ENCODE measurements at places on chromosomes 12 and 14.
A peak's percentile ranks its signal among the peaks of the same experiment; 100 is the strongest.

DNA sequence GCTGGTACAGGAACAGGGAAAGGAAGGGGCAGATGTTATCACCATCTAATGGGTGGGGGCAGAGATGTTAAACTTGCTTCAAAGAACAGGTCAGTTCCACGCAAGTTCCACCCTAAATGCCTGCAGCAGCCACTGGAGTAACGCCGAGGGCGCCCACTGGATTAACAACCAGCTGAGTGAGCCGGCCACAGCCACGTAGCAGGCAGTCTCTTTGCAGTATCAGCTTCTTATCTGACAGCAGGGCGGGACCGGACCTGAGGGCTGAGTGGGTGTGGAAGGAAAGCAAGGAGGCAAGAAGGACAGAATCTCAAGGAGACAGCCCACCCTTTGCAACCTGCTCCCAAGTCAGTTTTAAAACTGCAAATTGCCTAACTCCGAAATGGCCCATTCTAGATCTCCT lies 38.4 kb upstream of the FOXN3 start:
- DNase-seq = no peak
- H3K4me1 ChIP-seq = no peaks in the 10 kb centered on the region
- no peak overlapping the region for H3K4me3 ChIP-seq
- H3K36me3 ChIP-seq = no peaks in the 10 kb centered on the region
- H3K27ac ChIP-seq = no peak overlapping the region

- H3K36me3 ChIP-seq = no peaks in the 10 kb centered on the region
- no peaks in the 10 kb centered on the region for H3K27me3 ChIP-seq
- no peak overlapping the region for H3K27ac ChIP-seq
- H3K4me1 ChIP-seq = no peaks in the 10 kb centered on the region
Observed at GRCh38 chr12:75635606-75636444, 124.4 kb upstream of the KRR1 start.

- no peak overlapping the region for H3K4me3 ChIP-seq
- H3K27ac ChIP-seq = no peak overlapping the region
- H3K27me3 ChIP-seq = no peaks in the 10 kb centered on the region
- H3K4me1 ChIP-seq = no peaks in the 10 kb centered on the region
Observed at GRCh38 chr14:62002642-62003041, 240.4 kb downstream of the SNAPC1 start.

DNA sequence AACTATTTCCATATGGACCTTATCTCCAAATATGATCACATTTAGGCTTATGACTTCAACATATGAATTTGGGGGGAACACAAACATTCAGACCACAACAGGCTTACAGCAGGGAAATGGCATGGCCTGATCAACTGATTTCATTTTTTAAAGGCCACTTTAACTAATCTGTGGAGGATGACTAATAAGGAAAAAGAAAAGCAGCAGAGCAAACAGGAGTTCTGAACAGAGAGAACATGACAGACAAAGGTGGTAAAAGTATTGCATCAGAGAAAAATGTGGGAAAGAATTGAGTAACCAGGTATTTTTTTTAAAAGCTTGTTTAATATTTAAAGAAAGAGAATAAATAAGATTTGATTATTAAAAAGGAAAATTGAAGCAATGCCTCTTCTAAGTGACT lies 366.1 kb upstream of the TMPO start:
- H3K4me1 ChIP-seq = no peaks in the 10 kb centered on the region
- DNase-seq = no peak
- no peaks in the 10 kb centered on the region for H3K27me3 ChIP-seq

- H3K27me3 ChIP-seq = no peaks in the 10 kb centered on the region
- H3K27ac ChIP-seq = no peak overlapping the region
- DNase-seq = no peak
- H3K4me1 ChIP-seq = no peaks in the 10 kb centered on the region
Observed at GRCh38 chr12:115078990-115079389, 395.0 kb upstream of the TBX3 start.

- no peak overlapping the region for H3K27ac ChIP-seq
- H3K4me3 ChIP-seq = no peak overlapping the region
- DNase-seq = no peak
- no peaks in the 10 kb centered on the region for H3K4me1 ChIP-seq
- no peaks in the 10 kb centered on the region for H3K27me3 ChIP-seq
- no peaks in the 10 kb centered on the region for H3K36me3 ChIP-seq
Observed at GRCh38 chr14:24690492-24690891, 56.5 kb upstream of the GZMB start.

DNA sequence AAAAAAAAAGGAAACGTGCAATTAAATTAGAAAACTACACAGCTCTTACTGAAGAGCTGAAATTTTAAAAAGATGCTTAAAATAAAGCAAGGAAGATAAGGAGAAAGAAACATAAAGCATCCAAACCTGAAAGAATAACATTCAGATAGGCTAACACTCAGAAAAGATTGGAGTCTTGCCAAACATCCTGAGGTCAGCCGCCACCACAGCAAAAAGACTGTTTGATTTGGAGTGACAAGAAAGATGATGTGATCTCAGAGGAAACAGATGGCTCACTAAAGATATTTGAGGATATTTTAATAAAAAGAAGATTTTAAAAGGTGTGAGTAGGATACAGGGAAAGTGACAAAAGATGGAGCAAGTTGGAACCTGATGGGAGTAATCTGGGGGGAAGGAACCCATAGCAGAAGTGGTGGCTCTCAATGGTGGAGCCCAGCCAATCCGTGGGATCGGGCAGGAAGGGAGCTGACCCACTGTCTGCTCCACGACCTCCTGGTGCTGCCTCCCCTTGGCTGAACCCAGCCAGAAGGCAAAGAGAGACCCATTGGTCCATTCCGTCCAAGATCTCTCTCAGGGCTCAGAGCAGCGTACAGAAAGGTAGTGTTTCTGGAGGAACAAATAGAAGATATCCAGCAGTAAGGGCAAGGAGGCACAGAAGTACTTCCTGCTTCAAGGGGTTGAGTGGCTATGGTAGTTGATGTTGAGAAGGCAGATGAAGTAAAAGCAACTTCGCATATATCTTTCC lies 469.6 kb downstream of the RGS6 start:
- H3K27me3 ChIP-seq = no peaks in the 10 kb centered on the region
- H3K36me3 ChIP-seq = no peaks in the 10 kb centered on the region
- H3K4me1 ChIP-seq = no peaks in the 10 kb centered on the region
- no peak overlapping the region for H3K27ac ChIP-seq
- no peak for DNase-seq

DNA sequence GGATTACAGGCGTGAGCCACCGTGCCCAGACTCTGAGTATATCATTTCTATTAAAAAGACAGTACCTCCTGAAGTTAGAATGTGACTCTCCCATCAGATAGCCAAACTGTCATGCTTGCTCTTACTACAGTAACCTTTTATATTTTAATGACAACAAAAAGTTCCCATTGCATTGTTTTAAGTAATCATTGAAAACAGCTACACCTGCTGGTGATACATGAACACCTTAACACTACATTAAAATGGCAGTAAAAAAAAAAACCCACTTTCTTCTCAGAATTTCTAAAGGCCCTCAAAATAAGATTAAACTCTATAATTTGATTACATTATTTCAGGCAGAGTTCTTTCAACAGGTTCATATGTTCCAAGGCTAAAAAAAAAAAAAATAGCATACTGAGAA lies 76.7 kb downstream of the SH2B3 start:
- H3K27me3 ChIP-seq = no peaks in the 10 kb centered on the region
- DNase-seq = no peak
- no peak overlapping the region for H3K27ac ChIP-seq
- H3K4me1 ChIP-seq = peaks cover 3% of the 10 kb centered on the region
- no peaks in the 10 kb centered on the region for H3K36me3 ChIP-seq

- DNase-seq = no peak
- no peaks in the 10 kb centered on the region for H3K27me3 ChIP-seq
- no peak overlapping the region for H3K4me3 ChIP-seq
- H3K27ac ChIP-seq = no peak overlapping the region
Observed at GRCh38 chr12:121653999-121654398, 15.5 kb downstream of the MORN3 start.

DNA sequence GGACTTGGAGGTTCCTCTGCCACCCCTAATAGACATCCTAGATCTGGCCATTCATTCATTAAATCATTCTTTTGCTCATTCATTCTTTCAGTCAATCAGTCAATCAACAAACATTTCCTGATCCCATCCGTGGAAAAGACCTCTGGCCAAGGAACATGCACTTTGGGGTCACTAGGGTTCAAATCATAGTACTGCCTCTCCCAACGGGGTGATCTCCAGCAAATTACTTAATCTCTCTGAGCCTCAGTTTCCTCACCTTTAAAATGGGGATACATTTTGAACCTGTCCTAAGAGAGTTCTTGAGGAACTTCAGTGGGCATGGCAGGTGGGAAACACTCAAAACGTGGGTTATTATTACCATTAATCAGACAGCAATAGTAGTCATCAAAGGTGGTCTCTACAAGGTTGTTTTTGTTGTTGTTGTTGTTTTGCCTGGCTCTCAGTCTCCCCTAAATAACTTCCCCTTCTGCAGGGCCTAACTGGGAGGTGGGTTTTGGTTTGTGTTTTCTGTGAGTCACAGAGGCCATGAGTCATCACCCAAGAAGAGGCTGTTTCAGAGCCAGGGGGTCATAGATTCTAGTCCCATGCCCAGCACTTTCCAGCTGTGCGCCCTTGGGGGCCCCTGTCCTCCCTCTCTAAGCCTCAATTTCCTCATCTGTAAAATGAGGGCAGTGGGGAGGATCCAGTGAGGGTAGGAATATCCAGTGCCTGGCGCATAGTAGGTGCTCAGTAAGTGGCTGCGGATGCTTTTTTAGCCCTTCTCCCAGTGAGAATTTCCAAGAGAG lies 16.9 kb upstream of the FAM222A start:
- no peak for DNase-seq
- no peak overlapping the region for H3K4me3 ChIP-seq
- H3K36me3 ChIP-seq = no peaks in the 10 kb centered on the region
- peak overlapping the region; percentile 46 for H3K27ac ChIP-seq
- H3K27me3 ChIP-seq = no peaks in the 10 kb centered on the region
